ENCODE measurements at places on chromosomes 5 and 9.

- no peak for DNase-seq
Measured at GRCh38 chr9:80560976-80561375, 989.2 kb downstream of the TLE4 start.

GRCh38 chr9:95910023-95910707, 34.7 kb downstream of the ERCC6L2 start:
- DNase-seq = no peak

DNA sequence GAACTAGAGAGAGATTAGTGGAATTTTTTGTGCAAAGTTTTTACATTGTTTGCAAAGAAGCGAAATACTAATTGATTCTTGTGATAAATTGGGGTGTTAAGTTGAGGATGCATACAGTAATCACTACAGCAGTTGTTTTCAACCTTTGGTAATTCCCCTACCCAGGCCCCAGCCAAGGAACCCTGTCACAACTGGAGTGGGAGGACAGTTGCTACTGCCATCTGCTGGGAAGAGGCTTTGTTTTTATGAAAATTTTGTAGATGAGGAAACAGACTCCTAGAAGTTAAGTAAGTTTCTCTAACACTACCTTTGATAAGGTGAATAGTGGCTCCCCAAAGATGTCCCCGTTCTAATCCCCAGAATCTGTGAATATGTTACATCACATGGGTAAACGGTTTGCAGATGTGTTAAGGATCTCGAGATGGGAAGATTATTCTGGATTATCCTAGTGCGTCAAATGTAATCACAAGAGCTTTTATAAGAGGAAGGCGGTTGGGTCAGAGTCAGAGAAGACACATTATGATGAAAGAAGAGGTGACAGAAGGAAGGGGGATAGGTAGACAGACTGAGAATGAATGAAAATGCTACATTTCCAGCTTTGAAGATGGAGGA, 34.0 kb upstream of the PPP1R2B start:
- no peak for DNase-seq

GRCh38 chr9:136669791-136670464, 7.2 kb downstream of the EGFL7 start:
- DNase-seq = no peak
